ENCODE measurements at places on chromosomes 5 and 9. TPM values are rescaled to one million over a fixed set of nuclear protein-coding genes. Genes with fewer than 3 reads are reported as not detected.

DNA sequence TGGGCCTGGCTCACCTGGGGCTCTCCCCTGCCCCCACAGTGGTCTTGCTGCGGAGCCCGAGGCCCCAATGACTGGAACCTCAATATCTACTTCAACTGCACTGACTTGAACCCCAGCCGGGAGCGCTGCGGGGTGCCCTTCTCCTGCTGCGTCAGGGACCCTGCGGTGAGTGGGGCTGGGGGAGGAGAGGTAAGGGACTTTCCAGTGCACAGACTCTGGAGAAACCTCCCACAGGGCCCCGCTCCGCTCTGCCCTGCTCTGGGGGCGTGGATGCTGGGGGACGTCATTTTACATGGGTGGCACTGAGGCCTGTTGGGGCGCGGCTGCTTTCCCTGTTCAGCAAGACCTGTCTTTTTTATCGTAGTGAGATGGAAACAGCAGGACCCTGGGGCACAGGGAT, 7.6 kb downstream of the TSPAN17 start:
- no peak for DNase-seq

DNA sequence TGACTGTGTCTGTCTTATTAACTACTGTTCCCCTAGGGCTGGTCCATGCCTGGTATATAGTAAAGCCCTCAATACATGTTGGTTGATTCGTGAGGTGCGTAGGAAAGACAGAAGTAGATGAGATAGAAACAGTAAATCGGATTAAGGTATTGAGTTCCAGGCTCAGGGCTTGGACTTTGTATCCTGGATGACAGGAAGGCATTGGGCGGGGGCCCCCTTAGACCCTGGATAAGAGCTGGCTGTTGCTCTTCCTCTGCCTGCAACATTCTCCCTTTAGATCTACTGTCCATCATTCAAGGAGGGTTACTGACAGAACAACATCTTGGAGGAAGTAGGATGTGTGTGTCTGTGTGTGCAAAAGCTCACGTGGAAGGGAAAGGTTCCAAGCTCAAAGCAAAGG, 31.2 kb upstream of the CTNNA1 start:
- no peak for DNase-seq

- DNase-seq, result no peak
Observed at GRCh38 chr9:120610975-120611689, 31.2 kb upstream of the CDK5RAP2 start.

PFDN1 gene
- 49.8 TPM for total RNA-seq

SLC36A2 gene
- total RNA-seq, result not detected
